Endothelial cell (in vitro differentiated cells): ENCODE measurements at places on chromosomes 4 and X.

DNA sequence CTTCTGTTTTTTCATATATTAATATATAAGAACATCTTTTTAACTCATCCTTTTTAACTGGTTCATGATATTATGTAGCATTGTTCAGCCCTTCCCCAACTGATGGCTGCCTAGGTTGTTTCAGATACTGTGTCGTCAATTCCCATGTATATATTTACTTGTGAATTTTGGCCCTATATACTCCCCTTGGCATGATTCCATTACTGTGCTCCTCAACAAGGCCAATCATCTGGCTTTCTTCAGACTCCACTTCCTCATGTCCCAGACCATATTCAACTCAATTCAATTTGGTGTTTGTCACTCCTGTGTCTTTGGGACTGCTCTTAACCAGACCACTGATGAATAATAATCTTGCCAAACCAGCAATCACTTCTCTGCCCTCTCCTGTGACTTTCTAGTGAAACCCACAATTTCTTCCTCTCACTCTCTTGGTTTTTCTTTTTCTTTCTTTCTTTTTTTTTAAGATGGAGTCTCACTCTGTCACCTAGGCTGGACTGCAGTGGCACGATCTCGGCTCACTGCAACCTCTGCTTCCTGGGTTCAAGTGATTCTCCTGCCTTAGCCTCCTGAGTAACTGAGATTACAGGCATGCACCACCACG is 2.7 kb upstream of the WDR45 start:
- no peaks in the 10 kb centered on the region for H3K36me3 ChIP-seq
- H3K4me3 ChIP-seq: no peak overlapping the region
- DNase-seq: no peak
- H3K27me3 ChIP-seq: no peaks in the 10 kb centered on the region
- peaks cover 4% of the 10 kb centered on the region for H3K4me1 ChIP-seq

DNA sequence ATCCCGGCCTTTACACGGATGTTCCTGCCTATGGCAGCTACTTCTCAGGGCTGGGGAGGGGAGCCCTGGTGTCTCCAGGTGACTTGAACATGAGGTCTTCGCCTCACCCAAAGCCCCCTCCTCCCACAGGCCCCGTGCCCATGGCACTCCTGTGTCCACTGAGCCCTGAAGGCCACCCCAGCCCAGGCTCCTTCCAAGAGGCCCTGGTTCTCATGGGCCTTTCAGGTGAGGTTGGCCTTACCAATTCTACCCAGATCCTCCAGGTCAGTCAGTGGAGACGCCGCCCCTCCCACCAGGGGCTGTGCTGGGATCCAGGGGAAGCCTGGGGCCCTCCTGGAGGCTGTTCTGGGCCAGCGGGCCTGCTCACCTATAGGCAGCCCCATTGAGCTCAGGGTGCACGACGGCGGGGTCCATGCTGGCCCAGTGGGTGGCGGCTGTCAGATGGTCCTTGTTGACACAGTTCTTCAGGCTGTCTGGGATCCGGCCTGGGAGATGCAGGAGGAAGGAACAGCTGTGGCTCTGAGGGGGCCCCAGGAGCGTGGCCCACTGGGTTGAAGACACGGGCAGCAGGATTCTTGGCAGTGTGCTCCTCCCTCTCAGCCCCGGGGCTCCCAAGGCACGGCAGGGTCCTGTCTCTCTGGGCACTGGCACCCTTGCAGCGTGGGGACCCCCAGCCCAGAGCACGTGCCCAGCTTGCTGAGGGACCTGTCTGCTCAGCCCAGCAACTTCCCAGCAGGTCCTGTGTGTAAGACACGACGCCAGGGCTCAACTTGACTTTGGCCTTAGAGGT is 36.2 kb downstream of the CTBP1 start:
- no peak for DNase-seq
- no peaks in the 10 kb centered on the region for H3K4me1 ChIP-seq
- peaks cover 10% of the 10 kb centered on the region for H3K36me3 ChIP-seq
- H3K4me3 ChIP-seq: no peak overlapping the region
- peaks cover 9% of the 10 kb centered on the region for H3K27me3 ChIP-seq

DNA sequence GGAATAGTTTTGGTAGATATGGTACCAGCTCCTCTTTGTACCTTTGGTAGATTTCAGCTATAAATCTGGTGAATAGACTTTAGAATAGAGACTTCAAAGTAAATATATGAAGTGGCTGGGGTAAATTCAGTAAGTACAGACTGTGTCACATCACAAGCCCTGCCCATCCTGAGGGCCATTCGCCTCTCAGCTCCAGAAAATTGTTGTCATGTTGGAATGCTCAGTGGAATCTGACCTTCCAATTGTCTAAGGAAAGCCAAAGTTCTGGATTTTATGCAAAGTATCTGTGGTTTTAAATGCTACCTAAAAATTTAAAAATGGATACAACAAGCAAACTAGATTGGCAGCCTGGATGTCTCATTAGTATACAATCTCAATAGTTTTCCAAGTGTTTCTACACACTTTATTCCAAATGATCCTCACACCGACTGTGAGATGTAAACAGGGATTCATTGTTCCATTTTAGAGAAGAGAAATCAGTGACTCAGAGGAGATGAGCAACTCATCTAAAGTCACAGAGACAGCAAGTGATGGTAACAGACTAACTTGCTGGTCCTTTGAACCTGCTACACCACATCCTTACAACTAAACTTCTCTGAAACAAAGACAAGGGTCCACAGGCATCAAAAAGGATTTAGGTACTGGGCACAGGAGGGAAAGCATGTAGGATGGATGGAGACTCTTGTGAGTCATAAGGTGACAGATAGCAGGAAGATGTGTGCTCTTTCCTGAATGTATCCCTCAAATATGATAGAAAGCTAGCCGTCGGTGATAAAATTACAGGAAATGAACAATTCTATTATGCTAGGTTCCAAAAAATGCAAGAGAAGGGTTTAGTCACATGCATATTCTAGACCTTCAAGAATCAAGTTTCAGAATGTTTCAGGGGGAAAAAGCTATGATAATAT is 127.3 kb downstream of the ATP10D start:
- no peak overlapping the region for H3K27ac ChIP-seq
- DNase-seq: no peak
- peaks cover 6% of the 10 kb centered on the region for H3K4me1 ChIP-seq
- no peaks in the 10 kb centered on the region for H3K36me3 ChIP-seq
- H3K4me3 ChIP-seq: no peak overlapping the region
- peaks cover 1% of the 10 kb centered on the region for H3K27me3 ChIP-seq

- no peaks in the 10 kb centered on the region for H3K36me3 ChIP-seq
- no peaks in the 10 kb centered on the region for H3K4me1 ChIP-seq
- no peak for DNase-seq
- H3K4me3 ChIP-seq: no peak overlapping the region
Observed at GRCh38 chr4:100075056-100075455, 115.2 kb downstream of the DDIT4L start.

DNA sequence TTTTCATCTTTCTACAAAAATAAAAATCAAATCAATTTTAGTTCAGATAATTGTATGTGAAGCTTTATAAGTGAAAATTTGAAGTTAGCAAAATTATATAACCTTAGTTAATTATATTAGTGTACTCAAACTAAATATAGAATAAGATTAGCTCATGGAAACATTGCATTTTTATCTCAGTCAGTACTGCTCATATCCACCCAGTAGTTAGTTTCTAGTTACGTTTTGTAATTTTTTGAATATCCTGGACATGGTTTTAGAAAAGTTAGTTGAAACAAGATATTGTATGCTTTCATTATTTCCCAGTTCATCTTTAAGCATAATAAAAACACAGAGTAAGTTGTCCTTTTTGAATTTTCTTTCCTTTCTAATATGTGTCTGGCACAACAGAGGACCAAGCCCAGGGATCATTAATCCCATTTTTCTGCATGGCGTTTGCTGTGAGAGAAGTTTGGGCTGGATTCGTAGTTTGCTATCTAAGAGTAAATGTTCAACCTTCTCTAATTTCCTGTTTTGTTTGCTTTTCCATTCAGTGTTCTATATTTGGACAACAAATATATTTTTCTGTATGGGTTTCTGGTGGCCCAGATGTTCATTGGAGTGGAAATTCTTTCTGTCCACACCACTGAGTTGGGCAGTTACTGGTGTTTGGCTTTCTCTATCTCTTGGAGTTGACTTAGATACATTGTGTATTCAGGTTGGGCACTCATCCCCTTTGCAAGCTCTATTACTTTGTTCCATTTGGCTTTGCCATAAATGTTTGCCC is 12.1 kb downstream of the TBL1X start:
- no peak overlapping the region for H3K27ac ChIP-seq
- DNase-seq: no peak
- H3K4me1 ChIP-seq: no peaks in the 10 kb centered on the region
- H3K27me3 ChIP-seq: peaks cover 3% of the 10 kb centered on the region
- no peak overlapping the region for H3K4me3 ChIP-seq

GRCh38 chr4:136319789-136320464 is 1212.4 kb downstream of the PCDH18 start:
- no peaks in the 10 kb centered on the region for H3K27me3 ChIP-seq
- no peak overlapping the region for H3K27ac ChIP-seq
- no peak overlapping the region for H3K4me3 ChIP-seq

GRCh38 chr4:81623434-81623833 is 151.7 kb upstream of the RASGEF1B start:
- H3K27me3 ChIP-seq: peaks cover 3% of the 10 kb centered on the region
- H3K4me3 ChIP-seq: no peak overlapping the region
- no peaks in the 10 kb centered on the region for H3K36me3 ChIP-seq
- H3K27ac ChIP-seq: no peak overlapping the region
- DNase-seq: no peak

DNA sequence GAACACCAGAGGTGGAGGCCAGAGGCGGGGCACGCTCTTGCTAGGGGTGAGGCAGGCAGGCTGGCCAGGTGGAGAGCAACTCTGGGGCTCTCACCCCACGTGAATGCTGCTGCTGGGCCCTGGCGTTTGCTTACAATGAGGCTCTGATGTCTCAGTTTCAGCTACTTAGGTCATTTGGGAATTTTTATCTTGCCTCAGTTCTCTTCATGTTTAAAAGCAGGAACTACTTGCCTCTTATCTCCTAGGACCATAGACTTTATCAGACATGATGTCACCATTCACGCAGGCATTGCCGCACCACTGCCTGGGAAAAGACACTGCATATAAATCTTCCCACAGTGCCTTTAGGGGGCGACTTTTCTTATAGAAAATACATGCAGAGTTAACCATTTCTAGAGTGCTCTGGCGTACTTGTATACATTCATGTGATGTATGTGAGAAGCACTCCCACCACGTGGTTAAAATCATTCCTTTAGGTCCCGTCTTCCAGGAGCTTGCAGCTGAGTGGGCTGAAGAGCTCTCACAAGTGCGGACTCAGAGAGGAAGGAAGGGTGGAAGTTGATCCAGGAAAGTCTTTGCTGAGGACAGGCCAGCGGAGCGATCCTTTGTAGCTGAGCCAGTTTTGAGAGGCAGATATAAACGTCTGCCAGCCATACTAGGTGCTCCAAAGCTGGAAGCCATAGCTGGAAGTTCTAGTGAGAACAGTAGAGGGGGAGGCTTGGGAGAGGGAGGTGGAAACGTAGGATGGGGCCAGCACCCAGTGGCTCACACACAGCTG is 84.3 kb upstream of the CLDN34 start:
- H3K36me3 ChIP-seq: no peaks in the 10 kb centered on the region
- H3K27me3 ChIP-seq: no peaks in the 10 kb centered on the region
- H3K4me3 ChIP-seq: no peak overlapping the region

- H3K4me1 ChIP-seq: no peaks in the 10 kb centered on the region
- no peak overlapping the region for H3K4me3 ChIP-seq
- no peak for DNase-seq
- no peaks in the 10 kb centered on the region for H3K36me3 ChIP-seq
- H3K27ac ChIP-seq: no peak overlapping the region
Observed at GRCh38 chrX:98548519-98548918, 1664.8 kb downstream of the RPA4 start.

- DNase-seq: no peak
- H3K36me3 ChIP-seq: no peaks in the 10 kb centered on the region
- no peaks in the 10 kb centered on the region for H3K4me1 ChIP-seq
- H3K27me3 ChIP-seq: no peaks in the 10 kb centered on the region
Observed at GRCh38 chr4:7183161-7183560, 9.2 kb upstream of the SORCS2 start.

DNA sequence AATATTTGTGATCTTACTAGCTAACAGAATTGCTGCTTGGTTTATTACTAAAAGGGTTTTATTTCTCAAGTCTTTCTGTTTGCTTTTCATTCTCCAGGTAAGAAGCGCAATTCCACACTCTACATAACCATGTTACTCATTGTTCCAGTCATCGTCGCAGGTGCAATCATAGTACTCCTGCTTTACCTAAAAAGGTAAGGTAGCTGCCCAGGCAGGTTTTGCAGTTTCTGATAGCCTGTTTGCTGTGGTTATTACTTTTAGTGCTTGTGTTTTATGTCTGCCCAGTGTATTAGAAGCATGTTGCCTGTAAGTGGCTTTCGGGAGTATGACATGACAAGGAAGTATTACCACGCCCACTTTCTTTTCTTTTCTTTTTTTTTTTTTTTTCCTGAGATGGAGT is 46.4 kb downstream of the IL13RA1 start:
- peaks cover 10% of the 10 kb centered on the region for H3K36me3 ChIP-seq
- H3K4me3 ChIP-seq: no peak overlapping the region
- H3K4me1 ChIP-seq: no peaks in the 10 kb centered on the region

- H3K27ac ChIP-seq: no peak overlapping the region
- no peak overlapping the region for H3K4me3 ChIP-seq
- H3K27me3 ChIP-seq: peaks cover 5% of the 10 kb centered on the region
- H3K36me3 ChIP-seq: no peaks in the 10 kb centered on the region
Observed at GRCh38 chrX:71664889-71665491, 2.4 kb upstream of the LOC101059915 start.

GRCh38 chrX:106649523-106650428 is 38.0 kb downstream of the RADX start:
- H3K4me1 ChIP-seq: no peaks in the 10 kb centered on the region
- H3K4me3 ChIP-seq: no peak overlapping the region
- H3K27me3 ChIP-seq: no peaks in the 10 kb centered on the region

DNA sequence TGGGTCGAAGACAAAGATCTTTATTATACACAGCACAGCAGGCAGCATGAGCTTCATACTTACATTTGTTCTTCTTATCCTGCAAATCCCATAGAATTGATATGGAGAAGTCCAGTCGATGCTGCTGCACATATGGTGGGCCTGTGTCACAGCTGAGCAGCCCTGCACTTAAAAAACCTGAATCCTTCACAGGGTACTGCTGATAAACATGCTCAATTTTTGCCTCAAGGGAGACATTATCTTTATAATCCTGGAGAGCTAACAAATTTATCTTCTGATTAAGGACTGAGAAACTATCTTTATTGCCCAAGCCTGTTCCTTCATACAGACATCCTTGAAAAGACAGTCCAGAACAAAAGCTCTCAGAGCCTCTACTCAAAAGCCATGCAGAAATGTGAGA is 434.4 kb upstream of the FAM47C start:
- H3K27me3 ChIP-seq: no peaks in the 10 kb centered on the region
- H3K4me1 ChIP-seq: no peaks in the 10 kb centered on the region
- H3K4me3 ChIP-seq: no peak overlapping the region
- H3K36me3 ChIP-seq: no peaks in the 10 kb centered on the region

- peaks cover 9% of the 10 kb centered on the region for H3K4me1 ChIP-seq
- H3K4me3 ChIP-seq: no peak overlapping the region
- H3K27ac ChIP-seq: peak overlapping the region; percentile 10
- H3K36me3 ChIP-seq: peaks cover 10% of the 10 kb centered on the region
- peak; percentile 53 for DNase-seq
Observed at GRCh38 chrX:65528705-65529340, 5.8 kb downstream of the LAS1L start.

GRCh38 chr4:159271856-159272255 is 169.0 kb downstream of the RAPGEF2 start:
- H3K4me3 ChIP-seq: peak overlapping the region; percentile 0
- no peaks in the 10 kb centered on the region for H3K27me3 ChIP-seq
- no peaks in the 10 kb centered on the region for H3K36me3 ChIP-seq
- peaks cover 21% of the 10 kb centered on the region for H3K4me1 ChIP-seq
